NCI-H1436 (cell line): ENCODE measurements at places on chromosomes 7 and 10.
A peak's percentile ranks its signal among the peaks of the same experiment; 100 is the strongest.

DNA sequence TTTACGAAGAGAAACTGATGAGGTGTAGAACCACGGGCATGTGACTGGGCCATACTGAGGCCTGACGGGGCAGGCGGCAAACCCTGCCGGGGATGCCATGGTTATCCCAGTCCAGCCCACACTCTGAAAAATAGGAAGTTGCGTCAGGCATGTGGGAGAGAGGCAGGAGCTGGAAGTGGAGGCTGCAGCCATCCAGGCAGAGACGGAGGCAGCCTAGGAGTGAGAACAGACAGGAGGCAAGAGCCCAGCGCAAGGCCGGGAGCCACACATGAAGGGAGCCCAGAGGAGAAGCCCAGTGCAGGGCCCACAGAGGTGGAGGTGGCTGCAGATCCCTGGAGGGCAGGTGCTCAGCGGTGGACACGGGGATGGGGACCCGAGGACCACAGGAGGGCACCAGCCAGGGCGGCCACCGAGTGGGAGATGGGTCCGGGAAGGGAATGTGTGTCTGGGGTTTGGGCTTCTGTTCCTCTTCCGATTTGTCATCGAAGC lies 175.2 kb upstream of the PPP2R2D start:
- DNase-seq: no peak

DNA sequence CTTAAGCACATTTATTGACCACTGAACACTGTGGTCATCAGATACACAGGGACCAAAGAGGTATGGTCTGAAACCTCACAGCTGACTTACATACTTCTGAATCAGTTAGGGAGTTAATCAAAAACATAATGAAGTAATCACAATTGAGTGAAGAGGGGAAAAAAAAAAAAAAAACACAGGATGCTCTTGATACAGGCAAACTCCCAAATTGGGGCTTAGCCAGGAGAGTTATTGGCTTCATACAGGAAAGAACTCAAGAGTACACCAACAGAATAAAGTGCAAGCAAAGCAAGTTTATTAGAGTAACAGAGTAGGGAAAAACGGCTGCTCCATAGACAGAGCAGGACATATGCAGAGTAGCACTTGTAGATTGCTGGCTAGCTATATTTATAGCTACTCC lies 917.0 kb downstream of the CNTNAP2 start:
- no peak for DNase-seq

- DNase-seq: no peak
These were observed 62.8 kb downstream of the ADARB2 start for GRCh38 chr10:1674501-1674900.

GRCh38 chr7:88132725-88133124 lies 87.1 kb downstream of the SRI start:
- no peak for DNase-seq

- no peak for DNase-seq
These were observed 24.8 kb downstream of the SFXN4 start for GRCh38 chr10:119140603-119141245.

DNA sequence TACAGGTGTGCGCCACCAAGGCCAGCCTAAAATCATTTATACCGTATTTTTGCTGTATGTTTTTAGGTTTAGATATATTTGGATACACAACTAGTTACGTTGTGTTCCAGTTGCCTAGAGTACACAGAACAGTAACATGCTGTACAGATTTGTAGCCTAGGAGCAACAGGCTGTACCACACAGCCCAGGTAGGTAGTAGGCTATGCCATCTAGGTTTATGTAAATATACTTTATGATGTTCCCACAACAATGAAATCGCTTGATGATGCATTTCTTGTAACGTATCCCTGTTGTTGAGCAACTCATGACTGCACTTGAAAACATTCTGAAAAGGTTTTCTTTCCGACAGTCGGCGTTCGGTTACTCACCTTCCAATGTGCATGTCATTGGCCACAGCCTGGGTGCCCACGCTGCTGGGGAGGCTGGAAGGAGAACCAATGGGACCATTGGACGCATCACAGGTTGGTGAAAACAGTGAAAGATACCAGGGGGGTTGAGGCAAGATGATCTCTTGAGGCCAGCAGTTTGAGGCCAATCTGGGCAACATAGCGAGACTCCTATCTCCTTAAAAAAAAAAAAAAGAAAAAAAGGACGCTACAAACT lies 7.7 kb downstream of the PNLIP start:
- DNase-seq: no peak

DNA sequence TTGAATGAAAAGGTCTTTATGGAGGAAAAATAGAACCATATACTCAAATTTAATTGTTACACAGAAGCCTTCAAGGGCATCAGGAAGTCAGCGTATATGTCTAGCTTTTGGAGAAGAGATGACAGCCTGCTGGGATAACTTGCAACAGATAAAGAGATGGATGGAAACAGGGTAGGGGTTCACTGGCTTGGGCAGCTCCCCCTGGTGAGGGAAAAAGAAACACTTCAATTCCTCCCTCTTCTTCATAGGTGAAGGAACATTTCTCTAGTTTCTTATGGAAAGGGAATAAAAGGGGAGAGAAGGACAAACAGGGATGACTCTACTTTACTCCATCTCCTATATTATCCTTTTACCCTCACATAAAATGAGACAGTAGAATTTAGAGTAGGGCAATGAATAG lies 635.7 kb downstream of the PHTF2 start:
- DNase-seq: no peak

GRCh38 chr7:31815796-31816195 lies 128.8 kb downstream of the PPP1R17 start:
- no peak for DNase-seq

DNA sequence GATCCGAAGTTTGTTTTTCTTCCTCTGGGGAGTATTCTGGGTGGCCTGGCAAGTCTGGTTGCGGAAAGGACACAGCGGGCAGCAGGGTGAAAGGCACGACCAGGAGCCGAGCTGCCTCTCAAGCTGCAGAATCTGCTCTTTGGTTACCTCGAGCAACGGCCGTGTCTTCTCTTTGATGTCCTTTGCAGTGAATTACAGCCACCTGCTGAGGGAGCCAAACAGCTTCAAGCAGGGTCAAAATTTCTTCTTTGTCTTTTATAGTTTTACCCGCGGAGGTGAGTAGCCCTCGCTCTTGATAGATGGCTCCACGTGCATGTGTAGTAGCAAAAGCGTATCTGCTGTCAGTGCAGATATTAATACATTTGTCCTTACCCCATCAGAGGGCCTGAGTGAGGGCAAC lies 177.3 kb upstream of the MBL2 start:
- no peak for DNase-seq

DNA sequence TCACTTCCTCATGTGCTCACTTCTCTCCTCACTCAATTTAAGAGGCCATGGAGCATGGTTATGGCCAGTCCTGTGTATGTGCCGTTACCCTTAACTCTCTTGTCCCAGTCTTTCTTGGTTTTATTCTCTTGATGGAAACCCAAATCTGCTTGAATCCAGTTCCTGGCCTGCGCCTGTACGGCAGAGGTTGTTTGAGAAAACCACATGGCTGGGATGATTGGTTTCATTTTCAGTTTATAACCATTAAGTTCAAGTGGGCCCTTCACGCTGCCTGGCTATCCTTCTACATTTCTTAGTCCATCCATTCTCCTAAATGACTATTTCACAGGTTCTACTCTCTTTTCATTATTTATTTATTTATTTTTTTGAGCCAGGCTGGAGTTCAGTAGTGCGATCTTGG lies 1.6 kb upstream of the ZNF239 start:
- DNase-seq: no peak

DNA sequence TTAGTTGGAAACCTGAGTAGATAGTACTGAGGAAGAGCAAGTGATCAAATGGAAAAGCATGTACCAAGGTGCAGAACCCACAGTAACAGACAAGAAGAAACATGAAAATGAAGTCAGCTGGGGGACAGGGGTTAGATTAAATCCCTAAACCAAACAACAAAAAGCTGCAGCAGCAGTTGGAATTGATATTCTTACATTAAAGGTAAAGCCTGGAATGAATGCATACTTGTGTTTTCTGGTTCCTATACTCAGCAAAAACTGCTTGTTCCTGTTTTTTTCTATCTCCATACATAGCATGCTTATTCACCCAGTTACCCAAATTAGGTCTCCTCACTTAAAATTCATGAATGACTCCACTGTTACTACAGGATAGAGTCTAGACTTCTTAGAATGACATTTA lies 92.4 kb downstream of the TPST1 start:
- DNase-seq: no peak

DNA sequence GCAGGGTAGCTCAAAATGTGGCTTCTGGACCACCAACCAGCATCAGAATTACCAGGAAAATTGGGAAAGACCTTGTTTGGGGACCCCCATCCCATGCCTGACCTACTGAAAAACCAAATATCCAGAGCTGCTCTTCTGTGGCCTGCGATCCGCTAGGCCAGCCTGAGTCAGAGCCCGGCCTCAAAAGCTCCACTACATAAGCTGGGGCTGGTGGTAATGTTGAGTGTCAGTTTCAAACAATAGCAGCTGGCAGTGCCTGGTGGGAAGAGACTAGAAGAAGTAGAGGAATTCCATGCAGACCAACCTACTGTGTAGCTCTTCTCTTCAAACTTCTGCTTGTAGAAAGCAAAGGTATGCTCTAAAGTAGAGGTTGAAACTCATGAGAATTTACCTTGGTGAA lies 52.0 kb downstream of the KLRG2 start:
- DNase-seq: no peak

- DNase-seq: no peak
These were observed 1.9 kb upstream of the ARID5B start for GRCh38 chr10:61899663-61899996.

GRCh38 chr7:46741938-46742540 lies 821.0 kb upstream of the IGFBP3 start:
- no peak for DNase-seq

DNA sequence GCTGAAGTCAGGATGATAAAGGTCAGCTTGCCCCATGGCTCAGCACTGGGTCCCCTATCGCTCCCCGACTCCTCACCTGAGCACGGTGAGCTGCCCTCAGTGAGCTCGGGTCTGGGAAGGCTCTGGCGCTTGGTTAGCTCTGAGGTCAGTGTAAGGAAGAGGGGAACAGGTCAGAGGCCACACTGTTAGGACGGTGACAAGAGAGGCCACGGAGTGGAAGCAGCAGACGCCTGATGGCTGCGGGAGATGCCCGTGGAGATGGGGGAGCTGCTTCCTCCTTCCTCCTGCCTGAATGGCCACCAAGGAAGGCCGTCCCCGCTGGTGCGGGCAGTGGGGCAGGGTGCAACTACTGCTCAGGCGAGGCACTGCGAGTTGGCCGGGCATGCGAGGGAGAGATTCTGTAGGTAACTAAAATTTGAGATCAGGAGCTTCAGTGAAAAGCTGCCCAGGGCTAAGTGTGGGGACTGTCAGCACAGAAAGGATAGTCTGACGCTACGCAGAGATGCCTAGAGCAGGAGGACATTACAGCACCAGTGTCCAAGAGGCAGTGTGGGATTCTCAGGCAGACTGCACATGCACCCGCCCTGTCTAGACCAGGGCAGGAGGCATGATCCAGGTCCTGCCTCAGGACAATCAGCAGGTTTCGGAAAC lies 231.3 kb upstream of the GRB10 start:
- DNase-seq: no peak

GRCh38 chr10:45377321-45377720 lies 3.3 kb downstream of the ALOX5 start:
- no peak for DNase-seq

GRCh38 chr7:149317986-149318672 lies 56.1 kb downstream of the ZNF783 start:
- no peak for DNase-seq

GRCh38 chr10:131819241-131820072 lies 81.4 kb upstream of the PPP2R2D start:
- DNase-seq: no peak

DNA sequence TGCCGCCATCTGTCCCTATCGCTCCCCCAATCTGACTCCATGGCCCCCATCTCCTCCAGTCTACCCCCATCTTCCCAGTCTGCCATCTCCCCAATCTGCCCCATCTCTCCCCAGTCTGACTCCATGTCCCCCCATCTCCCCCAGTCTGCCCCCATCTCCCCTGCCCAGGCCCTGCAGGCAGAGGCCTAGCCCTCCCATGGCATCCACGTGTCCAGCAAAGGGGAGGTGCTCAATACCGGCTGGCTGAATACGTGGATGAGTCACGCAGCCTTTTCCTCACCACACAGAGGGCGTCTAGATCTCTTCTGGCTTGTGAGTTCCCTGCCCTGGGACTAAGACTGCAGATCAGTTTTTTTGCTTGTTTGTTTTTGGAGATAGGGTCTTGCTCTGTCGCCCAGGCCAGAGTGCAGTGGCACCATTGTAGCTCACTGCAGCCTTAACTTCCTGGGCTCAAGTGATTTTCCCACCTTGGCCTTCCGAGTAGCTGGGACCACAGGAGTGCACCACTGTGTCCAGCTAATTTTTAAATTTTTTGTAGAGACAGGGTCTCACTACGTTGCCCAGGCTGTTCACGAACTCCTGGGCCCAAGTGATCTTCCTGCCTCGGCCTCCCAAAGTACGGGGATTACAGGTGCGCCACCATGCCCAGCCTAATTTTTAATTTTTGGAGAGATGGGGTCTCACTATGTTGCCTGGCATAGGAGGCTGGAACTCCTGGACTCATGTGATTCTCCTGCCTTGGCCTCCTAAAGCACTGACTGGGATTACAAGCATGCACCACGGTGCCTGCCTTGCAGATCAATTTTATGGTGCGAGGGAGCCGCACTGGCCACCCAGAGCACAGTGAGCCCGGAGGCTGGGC lies 15.3 kb upstream of the GPR146 start:
- peak; percentile 26 for DNase-seq

GRCh38 chr7:151167197-151167961 lies at the start of gene GBX1:
Gene GBX1 (minus strand): TSS chr7:151167694. CDS start chr7:151167548, 146 bp downstream.
- DNase-seq: no peak

DNA sequence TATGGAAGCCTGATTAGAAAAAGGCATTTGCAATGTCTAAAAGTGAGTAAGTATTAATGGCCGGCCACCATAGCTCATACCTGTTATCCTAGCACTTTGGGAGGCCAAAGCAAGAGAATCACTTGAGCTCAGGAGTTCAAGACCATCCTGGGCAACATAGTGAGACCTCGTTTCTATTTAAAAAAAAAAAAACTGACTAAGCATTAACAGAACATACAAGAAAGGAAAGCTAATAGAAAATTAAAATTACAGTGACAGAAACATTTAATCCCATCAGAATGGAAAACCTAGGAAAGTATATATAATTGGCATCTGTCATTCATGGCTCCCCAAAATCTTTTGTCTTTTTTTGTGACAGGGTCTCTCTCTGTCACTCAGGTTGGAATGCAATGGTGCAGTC lies 55.9 kb downstream of the AOC1 start:
- no peak for DNase-seq

- no peak for DNase-seq
These were observed at the start of gene MET for GRCh38 chr7:116671681-116672595. Gene MET (plus strand): TSS chr7:116672196. CDS start chr7:116699085, 26,889 bp downstream.

DNA sequence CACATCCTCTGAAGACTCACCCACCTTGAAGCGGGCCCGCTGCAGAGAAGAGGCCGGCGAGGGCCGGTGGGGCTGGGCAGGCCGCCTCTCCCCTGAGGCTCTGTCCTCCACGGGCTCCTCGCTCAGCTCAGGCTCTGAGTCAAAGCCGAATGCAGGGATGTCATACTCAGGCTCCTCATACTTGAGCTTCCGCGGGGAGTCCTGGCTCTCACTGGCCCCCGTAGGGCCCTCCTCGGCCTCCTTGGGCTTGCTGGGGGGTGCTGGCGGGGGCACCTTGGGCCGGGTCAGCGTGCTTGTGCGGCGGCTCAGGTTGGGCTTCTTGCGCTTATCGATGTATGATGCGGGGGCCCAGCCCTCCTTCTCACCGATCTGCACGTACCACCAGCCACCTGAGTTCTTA lies 109.9 kb downstream of the NEURL1 start:
- no peak for DNase-seq

- no peak for DNase-seq
These were observed 11.6 kb upstream of the BAZ1B start for GRCh38 chr7:73533742-73534141.
